ENCODE measurements at places on chromosomes 11 and 22.

DNA sequence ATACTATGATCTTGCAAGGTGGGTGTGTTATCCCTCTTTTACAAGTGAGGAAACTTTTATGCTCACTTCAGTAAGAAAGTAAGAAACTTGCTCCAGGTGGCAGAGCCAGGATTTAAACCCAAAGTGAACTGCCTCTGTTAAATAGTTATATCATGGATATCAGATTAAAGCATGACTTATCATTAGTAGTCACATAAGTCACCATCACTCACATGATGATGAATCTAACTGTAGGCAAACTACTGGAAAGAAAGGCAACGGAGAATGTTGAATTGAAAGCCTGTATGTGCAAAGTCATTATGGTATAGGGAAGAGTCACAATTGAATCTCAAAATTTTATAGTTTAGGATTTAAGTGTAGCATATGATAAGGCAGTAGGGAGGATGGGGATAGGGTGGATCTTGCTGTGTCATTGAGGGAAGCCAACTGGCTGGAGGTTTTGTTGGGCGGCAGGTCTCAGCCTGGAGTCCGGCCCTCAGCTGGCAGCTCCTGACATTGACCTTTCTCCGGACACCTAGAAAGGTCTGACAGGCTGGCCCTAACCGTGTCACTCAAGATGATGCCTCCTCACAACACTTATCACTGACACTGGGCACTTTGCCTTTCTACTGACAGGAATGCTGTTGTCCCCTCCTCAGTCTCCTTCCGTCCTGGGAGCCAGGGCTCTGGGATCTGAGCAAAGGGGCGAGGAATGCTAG lies 98.3 kb downstream of the EMSY start:
- no peak for DNase-seq

DNA sequence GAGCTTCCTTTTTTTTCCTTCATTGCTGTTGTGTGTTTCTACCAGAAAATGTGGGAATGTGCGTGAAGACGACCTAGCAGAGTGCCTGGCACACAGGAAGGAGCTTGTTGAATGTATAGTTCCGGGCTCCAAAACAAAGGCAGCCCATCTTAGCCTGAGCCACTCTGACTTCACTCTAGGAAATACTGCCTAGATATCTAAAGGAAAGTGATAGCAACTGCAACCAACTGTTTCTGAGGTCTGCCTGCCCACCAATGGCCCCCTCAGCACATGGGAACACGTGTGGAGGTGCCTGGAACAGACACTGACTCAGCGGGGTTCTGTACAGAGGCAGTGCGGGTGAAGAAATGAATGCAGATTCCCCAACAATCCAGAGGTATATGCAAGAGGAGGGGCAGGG lies 14.7 kb upstream of the XBP1 start:
- no peak for DNase-seq

- no peak for DNase-seq
Measured at GRCh38 chr11:119368121-119369034, 13.1 kb downstream of the USP2 start.

DNA sequence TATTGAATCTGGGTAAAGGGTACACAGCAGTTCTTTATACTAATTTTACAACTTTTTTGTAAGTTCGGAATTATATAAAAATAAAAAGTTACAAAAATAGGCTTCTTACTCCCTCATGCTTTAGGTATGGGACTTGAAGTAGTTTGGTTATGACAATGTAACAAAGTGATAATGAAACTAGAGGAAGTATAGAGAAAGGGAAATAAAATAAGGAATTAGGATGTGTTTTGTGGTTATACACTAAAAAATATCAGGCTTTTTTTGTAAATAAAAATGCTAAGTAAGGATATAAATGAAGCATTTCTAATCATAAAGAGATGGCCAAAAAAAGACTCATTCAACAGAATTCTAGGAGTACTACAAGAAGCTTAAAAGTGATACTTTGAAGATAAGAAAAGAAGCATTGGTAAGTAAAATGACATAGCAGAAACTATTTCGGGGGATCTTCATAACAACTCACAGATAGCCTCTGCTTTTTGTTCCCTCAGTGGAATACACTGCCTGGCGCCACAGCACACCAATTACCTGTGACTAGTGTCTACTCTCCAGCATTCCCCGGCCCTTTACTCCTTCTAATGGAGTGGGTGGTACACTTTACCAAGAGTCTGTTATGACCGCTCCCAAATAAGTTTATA lies 322.7 kb upstream of the PITPNB start:
- DNase-seq, result no peak

DNA sequence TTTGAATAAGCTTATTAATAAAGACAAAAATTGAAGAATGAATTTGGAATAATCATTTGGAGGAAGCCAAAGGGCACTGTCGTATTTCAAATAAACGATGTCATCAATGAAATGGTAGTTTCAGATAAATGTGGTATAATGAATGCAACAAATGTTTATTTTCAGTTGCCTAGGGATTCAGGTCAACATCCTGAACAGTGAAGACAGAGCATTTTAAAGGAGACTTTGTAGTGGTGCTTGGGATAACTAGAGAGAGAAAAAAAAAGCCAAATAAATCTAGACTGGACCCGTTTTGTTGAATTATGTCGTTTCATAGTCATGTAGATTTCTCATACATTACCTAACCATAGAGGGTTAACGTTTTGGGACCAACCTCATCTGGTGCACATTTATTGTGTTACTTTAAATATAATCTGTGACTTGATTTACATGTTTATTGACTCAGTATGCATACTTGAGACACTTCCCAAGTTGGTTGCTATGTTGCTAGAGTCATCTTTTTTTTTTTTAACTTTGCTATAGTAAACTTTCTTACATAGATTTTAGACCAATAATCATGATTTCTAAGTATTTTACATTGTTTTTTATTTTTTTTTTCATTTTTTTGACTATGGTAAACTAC lies 111.1 kb downstream of the NCAM1 start:
- DNase-seq, result no peak
